ENCODE measurements at places on chromosomes 12 and 14.
A peak's percentile ranks its signal among the peaks of the same experiment; 100 is the strongest.

DNA sequence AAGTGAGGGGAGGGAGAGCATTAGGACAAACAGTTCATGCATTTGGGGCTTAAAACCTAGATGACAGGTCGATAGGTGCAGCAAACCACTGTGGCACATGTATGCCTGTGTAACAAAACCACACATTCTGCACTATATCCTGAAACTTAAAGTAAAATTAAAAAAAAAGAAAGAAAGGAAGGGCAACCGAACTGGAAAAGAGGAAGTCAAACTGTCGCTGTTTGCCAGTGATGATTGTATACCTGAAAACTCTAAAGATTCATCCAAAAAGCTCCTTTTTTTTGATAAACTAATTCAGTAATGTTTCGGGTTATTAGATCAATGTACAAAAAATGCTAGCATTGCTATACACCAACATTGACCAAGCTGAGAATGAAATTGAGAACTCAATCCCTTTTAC lies 259.0 kb upstream of the ALG10 start:
- DNase-seq: no peak

DNA sequence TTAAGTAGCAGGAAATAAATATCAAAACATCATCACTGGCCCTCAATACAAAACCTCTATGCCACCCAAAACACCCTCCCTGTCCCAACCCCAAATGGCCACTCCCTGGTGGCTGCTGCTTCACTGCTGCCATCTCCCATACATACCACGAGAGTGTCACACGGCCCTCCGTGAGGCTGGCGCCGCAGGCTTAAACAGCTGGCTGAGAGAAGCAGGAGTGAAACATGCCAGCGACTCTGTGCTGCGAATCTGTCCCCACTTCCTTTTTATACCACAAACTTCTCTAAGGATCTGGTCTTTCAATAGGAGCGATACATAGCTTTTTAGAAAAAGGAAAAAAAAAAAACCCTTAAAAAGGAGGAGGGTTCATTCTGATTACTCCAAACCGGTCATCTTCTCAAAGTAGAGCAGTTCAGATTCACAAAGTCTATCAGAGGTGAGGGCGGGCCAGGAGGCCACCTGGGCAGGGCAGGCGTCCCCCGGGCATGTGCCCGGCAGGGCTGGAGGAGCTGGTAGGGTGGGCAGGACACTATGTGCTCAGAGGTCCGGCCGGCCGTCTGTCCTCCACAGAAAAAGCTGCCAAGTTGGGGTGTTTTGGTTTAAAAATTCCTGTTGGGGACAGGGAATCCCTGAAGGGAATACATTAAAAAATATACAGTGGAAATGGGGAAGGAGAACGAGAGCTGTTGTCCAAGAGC lies 26.5 kb downstream of the MAX start:
- DNase-seq: no peak

DNA sequence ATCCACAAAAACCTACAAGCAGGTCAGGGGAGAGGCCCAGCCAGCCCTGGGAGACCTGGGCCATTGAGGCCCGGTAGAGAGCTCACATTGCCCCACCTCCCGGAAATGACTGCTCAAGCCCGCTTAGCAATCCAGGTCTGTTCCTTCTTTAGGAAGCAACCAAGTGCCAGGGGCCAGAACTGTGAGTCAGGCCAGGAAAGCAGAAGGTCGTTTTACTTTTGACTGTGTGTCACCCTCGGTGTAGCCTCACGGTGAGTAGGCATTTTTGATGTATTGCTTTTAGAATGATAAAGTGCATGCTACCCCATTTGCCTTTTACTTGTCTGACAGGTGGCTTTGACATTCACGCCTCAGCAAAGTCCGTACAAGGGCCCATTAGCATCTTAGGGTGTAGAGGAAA lies 25.4 kb upstream of the PWP1 start:
- DNase-seq: no peak

GRCh38 chr12:113855998-113856397 lies 110.1 kb downstream of the RBM19 start:
- DNase-seq: no peak

GRCh38 chr14:37237094-37237493 lies 39.4 kb downstream of the MIPOL1 start:
- no peak for DNase-seq

GRCh38 chr12:25054076-25054782 lies 105.3 kb upstream of the BCAT1 start:
- peak; percentile 72 for DNase-seq

DNA sequence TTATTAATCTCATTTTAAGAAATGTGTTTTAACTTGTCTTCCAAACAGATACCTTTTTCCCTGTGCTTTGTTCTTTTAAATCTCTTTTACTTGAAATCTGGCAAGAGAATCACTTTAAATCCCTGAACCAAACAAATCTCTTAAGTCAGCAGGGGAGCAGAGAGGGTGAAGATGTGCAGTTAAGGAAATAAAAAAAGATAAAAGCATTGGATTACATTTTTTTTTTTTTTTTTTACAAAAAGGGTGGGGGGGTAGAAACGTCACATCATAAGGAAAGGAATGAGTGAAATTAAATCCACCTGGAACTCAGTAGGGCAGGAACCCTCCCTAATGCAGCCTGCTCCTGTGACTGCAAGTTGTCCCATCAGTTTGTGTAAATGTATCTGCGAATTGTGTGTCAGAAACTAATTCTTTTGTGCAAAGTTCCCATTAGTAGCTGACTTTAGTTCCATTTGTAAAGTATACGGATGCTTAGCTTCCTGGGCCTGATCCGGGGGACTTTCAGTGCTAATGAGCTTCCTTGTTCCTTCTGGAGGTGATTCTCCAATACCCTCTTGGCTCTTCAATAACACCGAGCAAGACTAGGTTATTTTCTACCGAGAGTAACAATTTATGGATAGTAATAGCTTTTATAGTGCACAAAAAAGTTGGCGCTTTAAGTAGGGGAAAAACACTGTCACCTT lies 1.5 kb downstream of the TTC6 start:
- no peak for DNase-seq

DNA sequence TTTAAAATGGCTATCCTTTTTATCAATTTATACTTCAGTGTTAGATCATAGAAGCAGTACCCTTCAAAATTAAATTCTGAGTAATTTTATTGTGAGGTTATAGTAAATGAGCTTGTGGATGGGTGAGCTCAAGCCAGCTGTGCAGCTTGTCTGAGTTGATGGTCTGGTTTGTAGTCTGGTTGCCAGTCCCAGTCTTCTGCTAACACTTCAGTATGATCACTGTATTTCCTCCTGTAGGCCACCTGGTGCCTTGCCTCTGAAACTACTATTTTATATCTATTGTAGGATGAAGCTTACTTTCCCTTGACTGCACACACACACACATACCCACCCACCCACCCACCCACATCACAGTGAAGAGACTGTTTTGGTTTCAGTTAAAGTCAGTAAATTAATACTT lies 496.4 kb downstream of the PCNX1 start:
- peak; percentile 68 for DNase-seq

DNA sequence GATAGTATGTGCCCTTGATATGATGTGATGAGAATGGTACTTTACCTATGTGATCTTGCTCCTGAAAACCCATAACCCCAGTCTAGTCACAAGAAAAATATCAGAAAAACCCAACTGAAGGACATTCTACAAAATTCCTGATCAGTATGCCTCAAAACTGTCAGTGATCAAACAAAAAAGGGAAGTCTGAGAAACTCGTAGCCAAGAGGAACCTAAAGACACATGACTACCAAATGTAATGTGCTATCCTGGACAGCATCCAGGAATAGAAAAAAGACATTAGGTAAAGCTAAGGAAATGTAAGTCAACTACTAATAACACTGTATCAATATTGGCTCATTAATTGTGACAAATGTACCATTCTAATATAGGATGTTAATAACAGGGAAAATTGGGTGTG lies 4.1 kb upstream of the WIF1 start:
- DNase-seq: no peak

GRCh38 chr14:72613231-72613974 lies 280.5 kb downstream of the DPF3 start:
- DNase-seq: no peak

DNA sequence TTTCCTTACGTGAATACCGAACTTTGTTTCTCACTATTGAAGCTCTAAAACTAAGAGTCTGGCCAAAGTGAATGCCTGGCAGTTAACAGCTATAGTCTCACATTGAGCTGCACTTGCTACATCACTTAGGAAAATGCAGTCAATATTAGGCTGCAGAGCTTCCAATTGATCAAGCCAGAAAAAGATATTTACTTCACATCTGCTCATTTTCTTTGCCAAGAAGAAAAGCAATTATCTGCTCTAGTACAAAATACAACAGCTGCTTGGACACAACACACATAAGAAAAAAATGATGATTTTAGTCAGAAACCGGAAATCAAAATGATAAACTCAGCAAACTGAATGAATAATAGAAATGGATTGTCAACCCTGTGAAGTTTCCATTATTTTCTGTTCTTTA lies 45.4 kb downstream of the TMTC1 start:
- no peak for DNase-seq

DNA sequence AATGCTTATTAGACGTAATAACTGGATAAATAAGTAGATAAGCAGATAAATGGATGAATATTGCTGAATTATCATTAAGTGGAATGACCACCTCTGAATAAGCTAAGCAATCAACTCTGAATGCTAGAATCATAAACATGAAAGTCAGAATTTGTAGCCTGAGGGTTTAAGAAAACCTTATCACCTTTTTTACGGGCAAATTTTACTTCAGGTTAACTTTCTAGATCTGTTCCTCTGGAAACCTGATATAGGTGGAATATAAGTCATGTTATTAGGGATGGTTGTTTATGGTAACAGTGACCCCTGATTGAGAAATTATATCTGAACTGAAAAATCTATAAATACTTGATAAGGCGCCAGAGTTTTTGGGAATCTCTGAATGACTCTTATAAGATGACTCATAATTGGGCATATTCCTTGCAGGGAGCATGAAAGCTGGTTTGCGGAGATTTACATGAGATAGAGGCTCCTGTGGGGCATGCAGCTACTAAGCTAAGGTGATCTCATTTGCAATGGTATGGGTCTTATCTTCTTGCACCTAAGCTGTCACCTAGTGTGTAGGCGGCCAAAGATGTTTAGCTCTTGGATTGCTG lies 12.1 kb downstream of the SPX start:
- no peak for DNase-seq

- no peak for DNase-seq
Measured at GRCh38 chr12:98669751-98670150, 24.7 kb downstream of the APAF1 start.

DNA sequence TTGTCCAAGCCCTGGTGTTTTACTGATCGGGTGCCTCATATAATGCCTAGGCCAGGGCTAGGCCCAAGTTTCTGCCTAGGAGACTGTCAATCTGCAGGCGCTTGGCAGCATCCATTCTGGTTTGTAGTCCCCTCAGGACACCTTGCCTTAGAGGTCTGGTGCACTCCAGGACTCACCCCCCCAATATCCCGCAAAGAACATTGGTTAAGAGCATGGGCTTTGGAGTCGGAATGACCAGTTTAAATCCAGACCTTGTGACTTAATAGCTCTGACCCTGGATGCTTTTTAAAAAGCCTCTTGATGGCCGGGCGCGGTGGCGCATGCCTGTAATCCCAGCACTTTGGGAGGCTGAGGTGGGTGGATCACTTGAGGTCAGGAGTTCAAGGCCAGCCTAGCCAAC lies 60.0 kb downstream of the GALNT16 start:
- DNase-seq: no peak

GRCh38 chr12:127583041-127583440 lies 683.9 kb upstream of the TMEM132C start:
- DNase-seq: no peak

GRCh38 chr14:83463500-83464098 lies 1929.9 kb upstream of the SEL1L start:
- peak; percentile 96 for DNase-seq

GRCh38 chr12:116325336-116325664 lies 47.8 kb upstream of the MED13L start:
- DNase-seq: no peak

DNA sequence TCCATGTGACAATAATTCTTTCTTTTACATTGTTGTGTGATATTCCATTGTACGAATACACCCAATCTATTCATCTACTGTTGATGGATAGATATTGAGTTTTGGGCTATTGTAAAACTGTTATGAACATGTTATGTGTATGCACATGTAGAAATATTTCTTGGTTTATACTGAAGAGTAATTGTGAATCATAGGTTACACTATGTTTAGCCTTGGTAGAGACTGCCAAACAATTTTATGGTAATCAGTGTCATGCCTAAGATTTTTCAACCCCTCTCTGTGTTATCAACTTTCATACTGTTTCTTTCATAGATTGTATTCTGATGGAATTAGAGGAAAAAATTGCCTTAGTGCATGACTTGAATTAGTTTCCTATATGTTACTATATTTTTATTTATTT lies 39.5 kb downstream of the FRMD6 start:
- no peak for DNase-seq

DNA sequence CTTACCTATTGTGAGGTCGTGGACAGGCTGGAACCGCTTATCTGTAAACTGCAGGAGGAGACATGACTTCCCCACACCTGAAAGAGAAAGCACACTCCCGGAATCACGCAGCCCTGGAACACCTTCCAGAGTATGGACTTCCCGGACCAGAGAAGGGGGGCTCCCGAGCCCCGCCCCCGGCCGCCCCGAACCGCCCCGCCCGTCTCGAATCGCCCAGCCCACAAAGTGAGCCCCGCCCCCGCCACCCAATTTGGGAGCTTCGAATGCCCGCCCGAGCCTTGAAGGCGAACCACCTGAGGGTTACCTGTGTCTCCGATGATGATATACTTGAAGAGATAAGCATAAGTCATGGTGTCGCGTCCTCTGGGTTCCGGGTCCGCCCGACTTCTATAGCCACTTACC lies 235 bp downstream of the RAB2B start:
- no peak for DNase-seq

- no peak for DNase-seq
Measured at GRCh38 chr12:118119449-118119879, 15.7 kb upstream of the VSIG10 start.

- no peak for DNase-seq
Measured at GRCh38 chr14:56135668-56136067, 17.5 kb downstream of the PELI2 start.
